ENCODE measurements at places on chromosomes 2 and 18. TPM values are rescaled to one million over a fixed set of nuclear protein-coding genes. Genes with fewer than 3 reads are reported as not detected.

Gene UNC80
- total RNA-seq: 1.6 TPM

Gene DQX1
- total RNA-seq: 0.71 TPM

Gene CCDC102B
- total RNA-seq: 12.5 TPM

Gene EPB41L3
- 0.20 TPM for total RNA-seq

Gene CYTIP
- not detected for total RNA-seq

Gene KATNAL2
- 15.4 TPM for total RNA-seq

Gene TRIM43
- not detected for total RNA-seq

Gene CTAGE1
- total RNA-seq: not detected
